ENCODE measurements at places on chromosomes 6 and 20.
A peak's percentile ranks its signal among the peaks of the same experiment; 100 is the strongest.

- DNase-seq, result no peak
Measured at GRCh38 chr6:159017757-159018559, 18.0 kb upstream of the RSPH3 start.

- DNase-seq, result peak; percentile 30
Measured at GRCh38 chr20:62829231-62830230, 12.7 kb downstream of the COL9A3 start.

DNA sequence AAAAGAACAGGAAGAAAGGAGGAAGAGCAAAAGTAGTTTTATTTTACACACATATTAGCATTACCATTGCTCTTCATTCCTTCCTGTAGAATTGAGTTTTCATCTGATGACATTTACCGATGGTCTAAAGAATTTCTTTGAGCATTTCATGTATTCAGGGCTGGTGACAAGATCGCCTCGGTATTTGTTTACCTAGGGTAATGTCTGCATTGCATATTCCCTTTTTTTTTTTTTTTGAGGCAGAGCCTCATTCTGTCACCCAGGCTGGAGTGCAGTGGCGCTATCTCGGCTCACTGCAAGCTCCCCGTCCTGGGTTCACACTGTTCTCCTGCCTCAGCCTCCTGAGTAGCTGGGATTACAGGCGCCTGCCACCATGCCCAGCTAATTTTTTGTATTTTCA is 19.3 kb downstream of the RAB22A start:
- no peak for DNase-seq

DNA sequence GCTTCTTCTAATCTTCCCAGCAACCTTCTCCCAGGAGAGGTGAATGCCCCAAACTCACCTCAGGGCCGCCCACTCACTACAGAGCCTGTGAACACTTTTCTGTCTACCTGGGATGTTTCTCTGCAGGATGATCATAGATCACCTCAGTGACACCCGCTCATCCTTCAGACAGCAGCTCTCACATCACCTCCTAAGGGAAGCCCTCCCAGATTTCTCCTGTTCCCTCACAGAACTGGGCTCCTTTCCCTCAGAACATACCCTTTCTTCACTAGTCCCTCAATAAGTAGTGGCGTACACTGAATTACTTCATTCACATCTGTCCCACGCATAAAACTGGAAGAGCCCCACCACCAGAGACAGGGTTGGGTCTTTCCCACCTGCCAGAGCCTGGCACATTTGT is 57.8 kb downstream of the CDK5RAP1 start:
- DNase-seq, result no peak

DNA sequence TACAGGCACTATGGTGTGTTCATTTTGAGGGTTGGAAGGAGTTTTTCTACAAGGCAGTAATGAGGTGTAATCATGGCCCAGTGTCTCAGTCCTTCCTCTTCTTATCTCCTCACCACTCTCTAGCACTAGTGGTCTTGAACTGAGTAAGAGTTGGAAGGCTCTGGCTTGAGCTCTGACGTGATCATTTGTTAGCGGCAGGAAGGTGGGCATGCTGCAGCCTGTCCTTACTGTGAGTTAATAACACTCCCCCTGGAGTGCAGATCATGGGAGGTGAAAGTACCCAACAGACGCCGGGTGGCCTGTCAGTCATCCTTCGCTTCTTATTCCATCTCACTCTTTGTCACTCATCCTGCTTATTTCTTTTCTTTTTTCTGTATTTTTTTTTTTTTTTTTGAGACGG is 356.9 kb downstream of the CDKAL1 start:
- no peak for DNase-seq

DNA sequence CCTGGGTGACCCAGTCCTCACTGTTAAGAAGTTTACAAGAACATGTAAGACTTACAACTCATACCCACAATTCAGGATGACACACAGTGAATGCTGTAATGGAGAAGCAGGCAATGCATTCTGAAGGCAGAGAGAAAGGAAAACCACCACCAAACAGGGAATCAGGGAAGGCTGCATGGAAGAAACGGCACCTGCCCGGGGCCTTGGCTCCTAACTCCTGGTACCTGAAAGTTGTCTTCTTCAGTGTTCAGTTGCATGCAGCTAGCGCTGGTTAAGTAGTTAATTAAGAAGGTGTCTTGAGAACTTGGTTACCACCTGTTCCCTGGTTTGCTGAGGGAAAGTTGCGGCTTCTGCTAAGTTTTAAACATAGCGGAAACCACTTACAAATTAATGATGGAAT is 57.2 kb downstream of the GPR6 start:
- DNase-seq, result no peak

DNA sequence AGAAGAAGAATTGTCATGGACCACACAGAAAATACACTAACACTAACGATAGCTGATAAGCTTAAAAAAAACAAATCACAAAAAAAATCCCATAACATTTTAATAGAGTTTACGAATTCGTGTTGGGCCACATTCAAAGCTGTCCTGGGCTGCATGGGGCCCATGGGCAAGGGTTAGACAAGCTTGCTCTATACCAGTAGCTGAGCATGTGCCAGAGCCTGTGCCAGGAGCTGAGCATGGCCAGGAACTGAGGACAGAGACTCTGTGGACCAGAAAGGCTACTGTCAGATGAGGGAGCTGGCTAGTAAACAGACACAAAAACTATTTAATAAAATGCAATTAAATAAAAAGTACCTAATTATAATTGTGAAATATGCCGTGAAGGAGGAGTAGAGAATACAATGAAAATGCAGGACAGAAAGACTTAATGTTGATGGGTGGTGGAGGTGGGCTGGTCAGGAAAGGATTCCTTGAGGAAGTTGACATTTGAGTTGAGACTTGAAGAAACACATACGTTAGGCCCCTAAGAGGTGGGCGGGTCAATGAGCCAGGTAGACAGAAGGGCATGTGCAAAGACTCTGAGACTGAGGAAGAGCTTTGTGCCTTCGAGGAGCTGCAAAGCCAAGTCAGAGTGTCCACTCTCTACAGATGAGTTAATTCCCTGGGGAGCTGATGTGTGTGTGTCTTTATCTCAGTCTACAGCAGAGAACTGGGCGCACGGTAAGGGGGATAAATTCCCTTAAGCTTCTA is 66.1 kb downstream of the JPH2 start:
- DNase-seq, result no peak

DNA sequence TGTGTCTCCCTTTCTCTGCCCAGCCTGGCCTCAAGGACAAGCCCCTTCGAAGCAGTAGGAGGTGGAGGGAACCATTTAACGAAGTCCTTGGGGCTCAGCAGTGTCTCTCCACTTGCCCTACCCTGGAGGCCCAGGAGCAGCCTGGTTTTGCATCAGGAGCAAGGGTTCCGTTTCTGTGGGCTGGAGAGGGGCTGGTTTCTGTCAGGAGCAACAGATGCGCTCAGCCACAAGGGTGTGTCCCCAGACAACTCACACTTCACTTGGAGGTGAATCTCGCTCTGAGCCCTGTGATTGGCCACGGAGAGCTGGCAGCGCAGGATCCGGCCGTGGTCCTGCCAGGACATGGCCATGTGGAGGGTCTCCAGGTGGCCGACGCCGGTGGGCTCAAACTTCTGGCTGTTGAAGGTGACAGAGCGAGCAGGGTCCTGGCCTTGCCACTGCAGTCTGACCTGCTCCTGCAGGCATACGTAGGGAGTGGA is 6.9 kb downstream of the SIGLEC1 start:
- DNase-seq, result no peak

GRCh38 chr6:29925321-29925720 is 17.0 kb upstream of the HLA-A start:
- no peak for DNase-seq

- peak; percentile 48 for DNase-seq
Measured at GRCh38 chr20:9609887-9610502, 95.6 kb downstream of the LAMP5 start.

- no peak for DNase-seq
Measured at GRCh38 chr6:128047989-128048388, 147.1 kb upstream of the THEMIS start.

- no peak for DNase-seq
Measured at GRCh38 chr6:105982761-105983540, 103.2 kb upstream of the PRDM1 start.

DNA sequence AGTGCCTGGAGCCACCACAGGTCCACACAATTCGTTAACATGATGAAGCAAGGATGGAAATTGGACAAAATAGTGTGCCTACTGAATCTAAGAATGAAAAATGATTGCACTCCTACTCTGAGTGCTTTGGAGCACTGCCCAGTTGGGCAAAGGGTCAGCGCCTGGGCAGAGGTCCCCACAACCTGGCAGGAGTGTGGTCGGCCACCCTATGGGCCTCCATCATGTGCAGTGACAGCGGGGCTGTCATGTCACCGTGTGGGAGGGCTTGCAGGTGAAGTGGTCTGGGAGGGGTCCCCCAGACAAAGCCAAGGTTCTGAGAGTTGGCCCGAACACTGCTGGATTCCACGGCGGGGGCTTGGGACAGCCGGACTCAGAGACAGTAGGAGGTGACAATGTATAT is 36.2 kb upstream of the CD93 start:
- no peak for DNase-seq

GRCh38 chr6:62283796-62284411 is 2.1 kb downstream of the KHDRBS2 start:
- no peak for DNase-seq

- peak; percentile 83 for DNase-seq
Measured at GRCh38 chr20:25039697-25040437, 18.1 kb downstream of the ACSS1 start.

- DNase-seq, result no peak
Measured at GRCh38 chr20:35243986-35244385, 17.5 kb downstream of the MMP24 start.

DNA sequence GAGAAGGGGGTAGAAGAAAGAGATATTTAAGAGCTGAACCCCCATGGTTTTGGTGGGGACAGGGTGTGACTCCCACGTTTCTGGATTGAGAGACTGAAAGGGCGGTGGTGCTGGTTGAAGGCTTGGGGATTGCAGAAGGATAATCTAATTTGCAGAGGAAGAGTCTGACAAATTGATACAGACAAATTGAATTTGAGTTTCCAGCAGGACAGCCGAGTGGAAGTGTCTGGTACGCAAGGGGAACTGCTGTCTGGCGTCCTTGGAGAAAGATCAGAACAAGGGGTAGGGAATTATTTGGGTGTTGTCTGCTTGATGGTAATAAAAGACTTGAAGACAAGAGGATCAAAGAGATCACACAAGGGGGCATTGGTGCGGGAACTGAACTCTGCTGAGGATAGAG is 40.5 kb upstream of the MDGA1 start:
- no peak for DNase-seq

- DNase-seq, result no peak
Measured at GRCh38 chr20:62635852-62636251, 6.5 kb upstream of the SLCO4A1 start.

GRCh38 chr20:54254596-54254995 is 46.7 kb downstream of the PFDN4 start:
- DNase-seq, result no peak

DNA sequence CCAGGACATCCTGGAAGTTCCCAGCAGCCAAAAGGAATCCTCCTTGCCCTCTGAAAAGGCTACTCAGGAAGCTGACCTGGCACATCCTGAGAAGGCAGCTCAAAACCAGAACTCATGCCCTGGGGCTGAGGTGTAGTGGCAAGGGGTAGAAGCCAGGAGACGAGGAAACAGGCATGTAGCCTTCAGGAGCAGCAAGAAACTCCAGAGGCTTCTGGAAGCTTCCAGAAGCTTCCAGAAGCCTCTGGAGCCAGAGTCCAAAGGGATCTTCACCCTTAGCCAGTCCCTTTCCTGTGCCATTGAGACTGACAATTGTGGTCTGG is 43.9 kb downstream of the BMP7 start:
- no peak for DNase-seq

DNA sequence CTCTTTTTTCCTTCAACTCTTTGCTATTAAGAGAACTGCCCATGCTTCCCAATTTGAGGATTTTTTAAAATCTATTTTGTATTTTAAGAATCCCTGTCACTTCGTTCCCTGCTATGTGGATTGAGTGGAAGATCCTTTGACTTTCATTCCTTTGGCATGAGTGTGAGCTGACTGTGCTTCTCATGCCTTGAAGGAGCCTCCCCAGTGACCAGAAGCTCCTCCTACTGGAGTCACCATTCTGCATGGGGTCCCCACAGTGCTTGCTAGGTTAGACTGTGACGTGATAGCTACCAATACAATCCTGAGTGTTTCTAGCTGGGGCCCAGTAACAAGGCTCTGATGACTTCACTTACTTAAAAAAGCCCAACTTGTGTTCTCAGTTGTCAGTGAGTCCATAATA is 104.4 kb upstream of the LAMP5 start:
- no peak for DNase-seq

DNA sequence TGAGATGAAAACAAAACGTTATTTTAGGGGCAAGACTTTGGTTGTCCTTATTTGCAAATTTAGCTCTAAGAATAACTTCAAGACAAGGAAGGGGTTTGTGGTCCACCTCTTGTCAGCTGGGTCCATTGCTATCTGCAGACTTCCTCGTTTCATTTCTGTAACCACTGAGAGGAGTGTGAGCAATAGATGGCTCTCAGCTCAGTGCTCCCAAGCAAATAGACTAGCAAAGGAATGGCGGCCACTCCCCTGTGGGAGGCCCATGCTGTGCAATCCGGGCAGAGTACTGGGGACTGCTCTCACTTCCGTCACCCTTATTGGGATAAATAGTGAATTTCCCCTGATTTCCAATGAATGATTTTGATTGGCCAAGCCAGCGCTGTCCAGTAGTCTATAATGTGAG is 176.6 kb downstream of the ZDHHC14 start:
- DNase-seq, result no peak

DNA sequence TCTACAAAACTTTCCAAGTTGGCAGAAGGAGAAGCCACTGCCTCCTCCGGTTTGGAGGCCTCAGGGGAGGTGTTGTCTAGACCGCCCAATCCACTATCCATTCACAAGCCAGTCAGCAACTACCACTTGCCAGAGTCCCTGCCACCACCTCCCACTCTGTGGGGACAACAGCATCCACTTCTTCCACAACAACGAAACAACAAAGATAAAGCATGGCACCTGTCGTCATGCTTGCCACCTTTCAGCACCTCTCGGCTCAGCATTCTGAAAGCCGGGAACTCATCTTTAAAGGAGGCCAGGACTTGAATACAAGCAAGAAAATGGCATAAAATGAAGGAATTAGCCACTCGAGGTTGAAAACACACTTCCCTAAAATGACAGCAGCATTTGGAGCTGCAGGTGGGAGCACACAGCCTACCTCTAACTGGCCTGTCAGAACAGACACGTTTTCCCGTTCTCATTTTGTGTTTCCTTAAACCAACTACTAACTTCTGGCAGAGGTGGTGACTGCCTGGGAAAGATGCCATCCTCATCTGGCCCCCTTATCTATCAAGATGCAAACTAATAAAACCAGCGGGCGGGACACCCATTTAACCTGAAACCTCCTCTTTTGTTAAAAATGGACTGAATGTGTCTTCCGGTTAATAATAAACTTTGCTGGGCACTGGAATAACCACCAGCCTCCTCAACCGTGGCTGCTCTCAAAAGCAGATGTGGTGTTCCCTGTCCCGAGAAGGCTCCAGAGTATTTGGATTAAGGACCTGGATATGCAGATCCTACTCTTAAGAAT is 21.7 kb downstream of the YTHDF1 start:
- DNase-seq, result no peak

GRCh38 chr20:49642816-49643215 is 70.9 kb downstream of the B4GALT5 start:
- no peak for DNase-seq

GRCh38 chr6:1215884-1216487 is 95.9 kb upstream of the FOXQ1 start:
- DNase-seq, result no peak

- no peak for DNase-seq
Measured at GRCh38 chr6:16903470-16903869, 142.2 kb upstream of the ATXN1 start.

Data from left hindlimb (tissue), 1 donor.